ENCODE measurements at places on chromosomes 7 and 10. TPM values are rescaled to one million over a fixed set of nuclear protein-coding genes. Genes with fewer than 3 reads are reported as not detected.

DNA sequence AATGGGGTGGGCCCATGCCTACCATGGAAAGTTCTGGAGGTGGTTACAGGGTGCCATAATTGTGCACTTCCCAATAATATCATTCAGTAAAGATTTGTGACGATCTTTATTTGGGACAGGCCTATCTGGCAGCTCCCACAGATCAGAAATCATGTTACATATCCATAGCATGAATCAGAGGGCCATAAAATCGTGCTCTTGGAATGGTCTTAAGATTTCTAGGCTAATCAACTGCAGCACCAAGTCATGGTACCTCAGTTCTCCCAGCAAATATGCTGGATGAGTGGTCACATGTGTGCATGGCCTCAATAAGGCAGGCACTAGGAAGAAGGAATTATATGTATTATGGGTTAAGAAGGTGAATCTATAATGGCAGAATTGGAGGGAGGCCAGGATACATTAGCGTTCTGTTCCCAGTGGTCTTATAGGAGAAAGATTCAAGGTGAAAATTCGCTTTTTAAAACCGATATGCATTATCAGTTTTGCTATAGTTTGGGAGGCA lies 134.7 kb downstream of the NRP1 start:
- no peak for DNase-seq

DNA sequence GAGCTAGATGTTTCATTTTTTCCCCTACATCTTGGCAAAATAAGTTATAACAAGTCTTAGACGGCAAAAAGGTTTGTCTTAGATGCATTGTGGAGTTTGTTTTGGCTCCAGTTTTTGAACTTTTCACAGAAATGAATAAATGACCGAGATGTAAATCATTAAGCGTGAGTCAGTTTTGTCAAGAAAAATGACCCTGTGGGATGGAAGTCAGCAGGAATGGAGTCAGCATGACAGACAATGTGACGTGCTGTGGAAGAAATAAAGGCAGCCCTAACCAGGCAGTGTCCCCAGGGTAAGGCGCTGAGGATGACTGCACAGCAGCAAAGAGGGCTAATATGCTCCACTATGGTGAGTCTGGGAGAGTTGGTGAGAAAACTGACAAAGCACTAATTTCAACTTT lies 163.2 kb downstream of the NOC3L start:
- no peak for DNase-seq

DNA sequence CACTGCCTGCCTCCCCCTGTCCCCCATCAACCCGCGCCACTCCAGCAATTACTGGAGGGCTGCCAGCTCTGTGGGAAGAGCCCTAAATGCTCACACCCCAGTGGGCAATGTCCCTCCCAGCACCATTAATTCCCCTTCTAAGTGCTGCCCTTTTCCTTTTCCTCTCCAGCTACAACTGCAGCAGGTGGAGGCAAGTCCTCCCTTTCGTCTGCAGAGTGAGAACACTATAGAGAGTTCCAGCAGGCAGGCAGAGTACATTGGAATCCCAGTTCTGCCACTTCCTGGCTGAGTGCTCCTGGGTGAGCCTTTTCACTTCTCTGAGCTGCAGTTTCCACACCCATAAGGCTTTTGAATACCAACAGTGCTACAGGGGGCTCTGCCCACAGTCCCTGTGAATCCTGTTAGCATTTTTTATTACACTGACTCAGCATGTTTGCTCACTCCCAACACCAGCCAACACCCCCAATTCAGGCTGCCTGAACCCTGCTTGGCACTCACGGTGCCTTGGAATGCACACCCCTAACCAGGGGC lies 447.0 kb downstream of the GRID1 start:
- peak; percentile 36 for DNase-seq

GRCh38 chr7:77538281-77539212 lies 1.5 kb downstream of the PTPN12 start:
- DNase-seq, result peak; percentile 88

DNA sequence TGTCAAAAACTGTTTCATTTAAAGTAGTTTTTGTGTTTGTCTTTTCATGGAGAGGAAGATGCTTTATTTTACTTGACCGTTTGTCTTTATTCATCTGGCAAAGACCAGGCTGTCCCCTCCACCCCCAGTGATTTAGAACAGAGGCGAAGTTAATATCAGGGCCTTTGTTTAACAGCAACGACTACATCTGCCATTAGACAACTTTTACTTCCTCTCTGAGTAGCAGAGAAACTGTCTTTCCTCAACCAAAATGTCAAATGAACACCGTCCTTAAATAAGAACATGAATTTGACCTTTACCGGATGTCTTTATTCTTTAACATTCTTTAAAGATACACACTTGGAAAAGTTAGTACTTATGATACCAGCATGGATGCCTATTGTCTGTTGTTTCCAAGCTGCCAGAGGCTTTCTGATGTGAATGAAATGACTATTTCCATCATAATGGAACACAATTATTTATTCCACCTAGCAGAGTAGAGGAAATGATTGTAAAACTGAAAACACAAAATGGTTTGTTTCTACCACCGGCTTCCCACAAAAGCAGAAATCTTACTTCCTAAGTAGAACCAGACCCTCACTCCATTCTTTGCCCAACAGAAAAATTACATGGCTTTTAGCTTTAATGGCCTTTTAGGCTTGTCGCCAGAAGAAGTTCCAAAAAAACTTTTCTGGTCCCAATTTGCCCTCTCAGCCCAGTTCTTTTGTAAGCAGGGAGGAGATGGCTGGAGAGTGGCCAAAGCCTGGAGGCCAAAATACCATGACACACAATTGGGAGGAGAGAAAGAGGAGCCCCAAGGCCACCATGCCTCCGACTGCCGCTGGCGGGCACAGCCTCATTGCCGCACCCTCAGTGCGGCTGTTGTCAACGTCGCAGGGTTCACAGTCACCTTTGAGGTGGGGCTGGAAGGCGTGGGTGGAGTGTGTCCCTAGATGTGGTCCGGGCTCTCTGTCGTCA lies 168.5 kb downstream of the TEX36 start:
- DNase-seq, result no peak

GRCh38 chr10:75646218-75646915 lies 214.9 kb downstream of the LRMDA start:
- no peak for DNase-seq

- no peak for DNase-seq
Observed at GRCh38 chr10:131872827-131873375, 27.9 kb upstream of the PPP2R2D start.

DNA sequence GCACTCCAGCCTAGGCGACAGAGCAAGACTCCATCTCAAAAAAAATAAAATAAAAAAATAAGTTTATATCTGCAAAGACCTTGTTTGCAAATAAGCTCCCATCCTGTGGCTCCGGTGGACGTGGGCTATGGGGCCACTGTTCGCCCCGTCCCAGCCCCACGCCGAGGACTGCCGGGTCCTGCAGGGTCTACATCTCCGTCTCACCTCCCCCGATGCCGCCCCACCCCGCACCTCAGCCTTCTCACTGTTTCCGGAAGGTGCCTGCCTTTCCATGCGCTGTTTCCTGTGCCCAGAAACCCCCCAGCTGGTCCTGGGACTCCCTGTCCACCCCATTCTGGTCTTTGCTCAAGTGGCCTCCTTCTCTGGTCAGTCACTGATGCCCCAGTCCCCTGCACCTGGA lies 5.0 kb upstream of the INTS1 start:
- no peak for DNase-seq

- DNase-seq, result no peak
Observed at GRCh38 chr7:96508371-96508770, 186.5 kb upstream of the SLC25A13 start.

DNA sequence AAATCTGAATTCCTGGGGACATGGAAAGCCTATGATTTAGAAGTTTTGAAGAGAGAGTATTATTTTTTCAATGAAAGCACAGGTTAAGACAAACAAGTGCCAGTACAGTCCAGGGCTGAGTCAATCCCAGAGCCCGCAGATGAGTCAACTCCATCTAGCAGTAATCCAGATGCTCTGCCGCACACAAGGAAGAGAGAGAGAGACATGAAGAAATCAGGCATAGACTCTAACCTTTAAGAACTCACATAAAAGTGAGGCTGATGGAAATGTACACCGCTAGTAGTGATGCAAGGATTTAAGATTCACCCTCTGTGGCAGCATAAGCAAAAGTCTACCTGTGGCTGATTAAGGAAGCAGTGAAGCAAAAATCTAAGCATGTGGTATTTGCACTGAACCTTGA lies 651.5 kb downstream of the TNS3 start:
- peak; percentile 91 for DNase-seq

- no peak for DNase-seq
Observed at GRCh38 chr7:141562543-141562942, 11.3 kb downstream of the AGK start.

GRCh38 chr10:124302951-124303505 lies 115.7 kb downstream of the OAT start:
- no peak for DNase-seq

DNA sequence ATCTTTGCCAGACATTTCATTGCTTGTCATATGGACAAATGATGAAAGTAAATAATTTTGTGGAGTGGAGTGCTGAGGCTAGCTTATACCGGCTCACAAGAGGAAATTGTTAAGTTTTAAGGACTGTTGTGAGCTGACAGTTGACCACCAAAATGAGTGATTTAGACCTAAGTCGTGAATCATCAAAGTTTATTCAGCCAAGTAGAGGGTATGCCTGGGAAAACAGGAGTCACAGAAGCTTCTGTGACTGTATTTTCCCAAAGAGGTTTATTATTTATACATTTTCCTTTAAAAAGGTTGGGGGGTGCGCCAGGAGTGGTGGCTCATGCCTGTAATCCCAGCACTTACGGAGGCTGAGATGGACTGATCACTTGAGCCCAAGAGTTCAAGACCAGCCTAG lies 21.8 kb downstream of the MRPS24 start:
- peak; percentile 28 for DNase-seq

DNA sequence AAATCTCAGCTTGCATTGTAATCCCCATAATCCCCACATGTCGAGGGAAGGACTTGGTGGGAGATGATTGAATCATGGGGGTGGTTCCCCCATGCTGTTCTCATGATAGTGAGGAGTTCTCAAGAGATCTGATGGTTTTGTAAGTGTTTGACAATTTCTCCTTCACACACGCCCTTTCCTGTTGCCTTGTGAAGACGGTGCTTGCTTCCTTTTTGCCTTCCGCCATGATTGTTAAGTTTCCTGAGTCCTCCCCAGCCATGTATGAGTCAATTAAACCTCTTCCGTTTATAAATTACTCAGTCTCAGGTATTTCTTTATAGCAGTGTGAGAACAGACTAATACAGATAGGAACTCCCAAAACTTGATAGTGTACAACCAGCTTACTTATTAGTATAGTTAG lies 98.6 kb downstream of the CREM start:
- no peak for DNase-seq

- DNase-seq, result no peak
Observed at GRCh38 chr10:132599732-132600131, 62.1 kb downstream of the INPP5A start.

- DNase-seq, result no peak
Observed at GRCh38 chr7:157132796-157133195, 5.9 kb upstream of the UBE3C start.

DNA sequence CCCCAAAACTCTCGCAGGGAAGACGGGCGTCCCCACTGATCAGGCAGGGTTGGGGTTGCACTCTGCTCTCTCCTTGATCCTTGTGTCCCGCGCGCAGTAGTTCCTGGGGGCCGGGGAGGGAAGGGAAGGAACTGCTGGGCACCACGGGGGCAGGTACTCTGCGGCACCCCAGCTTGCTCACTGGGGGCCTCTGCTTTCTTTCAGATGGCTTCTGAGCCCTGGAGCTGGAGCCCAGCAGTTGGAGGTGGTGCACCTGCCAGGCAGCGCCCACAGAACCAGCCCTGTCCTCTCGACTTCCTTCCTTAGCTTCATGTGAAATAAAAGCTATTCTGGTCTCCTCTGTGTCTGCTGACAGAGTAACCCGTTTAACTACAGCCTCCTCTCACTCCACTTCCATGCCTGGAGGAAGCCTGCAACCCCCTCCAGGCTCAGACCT lies 12.2 kb downstream of the PLAC9 start:
- no peak for DNase-seq

DNA sequence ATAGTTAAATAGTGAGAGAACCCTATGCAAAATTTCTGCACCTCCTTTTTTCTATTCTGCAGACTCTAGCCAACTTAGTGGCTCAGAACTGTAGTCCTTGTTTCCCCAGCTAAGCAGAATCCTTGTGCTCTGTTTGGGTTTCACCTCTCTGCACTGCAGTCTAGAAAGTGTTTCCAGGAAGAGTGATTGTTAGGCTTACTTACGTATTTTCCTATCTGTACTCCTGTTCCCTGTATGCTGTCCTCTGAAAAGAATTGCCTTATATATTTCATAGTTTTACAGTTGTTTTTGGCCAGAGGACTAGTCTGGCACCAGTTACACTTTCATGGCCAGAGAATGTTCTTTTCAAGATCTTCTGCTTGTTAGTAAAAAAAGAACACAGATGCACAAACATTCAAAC lies 154.6 kb upstream of the POT1 start:
- no peak for DNase-seq

GRCh38 chr10:88070080-88070880 lies 206.9 kb downstream of the PTEN start:
- no peak for DNase-seq

- no peak for DNase-seq
Observed at GRCh38 chr10:118339111-118339510, 3.0 kb downstream of the FAM204A start.

DNA sequence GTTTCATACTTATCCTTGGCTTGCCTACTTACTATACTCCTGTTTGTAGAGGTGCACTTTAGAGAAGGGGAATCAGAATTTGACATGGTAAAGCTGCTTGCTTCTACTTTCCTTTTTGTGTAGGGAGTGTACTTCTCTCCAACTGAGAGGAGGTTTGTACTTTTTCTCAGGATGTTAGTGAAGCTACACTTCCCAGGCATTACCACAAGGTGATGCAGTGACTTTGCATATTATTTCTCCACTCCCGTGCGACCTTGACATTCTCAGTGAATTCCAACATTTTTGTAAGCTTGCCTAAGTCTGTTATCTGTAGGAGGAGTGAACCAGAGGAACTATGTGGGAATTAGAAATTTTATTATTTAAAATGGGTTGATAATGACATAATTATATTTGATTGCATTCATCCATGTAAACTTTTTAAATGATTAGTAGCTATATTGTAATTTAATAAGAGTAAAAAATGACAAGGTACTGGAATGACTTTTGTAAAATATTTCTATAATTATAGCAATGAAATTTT lies 5.2 kb downstream of the TAX1BP1 start:
- DNase-seq, result peak; percentile 10

The CDNF gene
- total RNA-seq, result 0.92 TPM

The MACROH2A2 gene
- 16.3 TPM for total RNA-seq

The KRIT1 gene
- total RNA-seq, result 19.7 TPM

The CYP2E1 gene
- total RNA-seq, result 0.99 TPM

The DENND2A gene
- total RNA-seq, result 25.4 TPM

The TMEM176B gene
- 0.23 TPM for total RNA-seq

The SRRM3 gene
- total RNA-seq, result 1.4 TPM

The PYROXD2 gene
- total RNA-seq, result 1.8 TPM

The ZNF488 gene
- total RNA-seq, result 0.07 TPM

The ABCB4 gene
- total RNA-seq, result 0.69 TPM

The HK1 gene
- total RNA-seq, result 72.2 TPM

All from MG63 (cell line).